ENCODE measurements at places on chromosomes 6 and 20.

GRCh38 chr6:72636215-72636614, 14.4 kb downstream of the KCNQ5 start:
- DNase-seq: no peak

DNA sequence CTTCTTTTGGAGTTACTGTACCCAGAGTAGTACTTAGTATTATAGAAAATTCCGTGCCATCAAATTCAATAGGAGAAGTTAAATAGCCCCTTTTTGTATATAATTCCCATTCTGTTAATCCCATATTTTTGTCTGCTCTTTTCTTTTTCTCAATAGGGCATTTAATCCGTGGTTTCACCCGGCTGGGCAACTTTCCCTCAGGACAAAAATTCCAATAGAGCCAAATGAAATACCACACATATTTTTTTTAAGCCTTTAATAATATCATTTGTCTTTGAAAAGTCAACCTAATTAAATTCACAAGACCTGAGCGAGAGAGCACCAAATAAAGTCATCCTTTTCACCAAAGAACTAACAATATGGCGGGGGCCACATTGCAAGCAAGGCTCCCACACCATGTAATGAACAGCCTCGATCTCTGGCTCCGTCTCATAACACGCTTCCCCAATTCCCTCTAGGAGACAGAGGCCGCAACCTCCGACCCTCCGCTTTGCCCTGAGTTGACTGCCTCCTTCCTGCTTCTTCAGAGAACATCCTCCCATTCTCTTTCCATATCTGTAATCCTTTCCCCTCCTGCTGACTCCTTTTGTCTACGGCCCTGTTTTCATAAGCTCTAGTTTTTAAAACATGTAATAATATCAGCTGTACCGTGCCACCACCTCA, 13.6 kb downstream of the NHSL1 start:
- no peak for DNase-seq

GRCh38 chr6:84061613-84062398, 28.2 kb downstream of the MRAP2 start:
- no peak for DNase-seq

GRCh38 chr20:32970973-32971300, 33.3 kb downstream of the SUN5 start:
- no peak for DNase-seq

- DNase-seq: no peak
Measured at GRCh38 chr6:33147807-33148666, 44.2 kb downstream of the COL11A2 start.

DNA sequence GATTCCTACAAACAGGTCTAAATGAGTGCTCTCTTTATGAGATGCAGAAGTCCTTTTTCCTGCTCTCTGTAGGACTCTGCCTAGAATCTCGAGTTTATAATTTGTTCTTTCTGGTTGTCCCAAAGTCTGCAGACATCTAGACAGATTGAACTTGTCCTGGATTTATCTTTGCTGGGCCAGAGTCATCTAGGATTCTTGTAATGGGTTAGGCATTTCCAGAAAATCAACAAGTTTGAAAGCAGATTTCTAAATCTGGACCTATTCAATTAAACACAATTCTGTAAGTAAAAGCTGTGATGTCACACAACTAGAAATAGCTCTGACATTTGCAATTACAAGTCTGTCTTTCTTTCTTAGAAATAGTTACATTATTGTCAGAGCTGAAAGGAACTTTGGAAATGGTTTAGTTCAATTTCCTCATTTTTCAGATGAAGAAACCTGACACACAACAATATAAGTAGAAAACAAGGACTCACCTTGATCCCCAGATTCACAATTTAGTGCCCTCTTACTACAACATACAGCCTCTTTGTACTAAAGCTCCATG, 4.2 kb upstream of the RSPO3 start:
- DNase-seq: no peak

- peak; percentile 36 for DNase-seq
Measured at GRCh38 chr6:24924580-24925356, 11.0 kb downstream of the RIPOR2 start.

GRCh38 chr6:36115412-36115811, 14.9 kb upstream of the MAPK13 start:
- DNase-seq: no peak

DNA sequence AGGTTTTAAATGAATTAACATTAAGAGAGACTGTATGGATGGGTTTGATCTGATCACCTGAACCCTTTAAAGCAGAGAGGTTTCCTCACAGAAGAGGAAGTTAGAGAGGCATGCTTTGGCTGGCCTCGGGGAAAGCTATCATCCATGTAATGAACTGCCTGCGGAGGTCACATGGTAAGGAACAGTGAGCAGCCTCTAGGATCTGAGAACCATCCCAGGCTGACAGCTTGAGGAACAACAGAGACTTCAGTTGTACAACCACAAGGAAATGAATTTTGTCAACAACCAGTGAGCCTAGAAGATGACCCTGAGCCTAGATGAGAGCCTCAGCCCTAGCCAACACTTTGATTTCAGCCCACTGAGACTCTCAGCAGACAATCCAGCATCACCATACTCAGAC, 2.9 kb upstream of the COL21A1 start:
- no peak for DNase-seq

- no peak for DNase-seq
Measured at GRCh38 chr6:21467091-21467490, 126.5 kb upstream of the SOX4 start.

DNA sequence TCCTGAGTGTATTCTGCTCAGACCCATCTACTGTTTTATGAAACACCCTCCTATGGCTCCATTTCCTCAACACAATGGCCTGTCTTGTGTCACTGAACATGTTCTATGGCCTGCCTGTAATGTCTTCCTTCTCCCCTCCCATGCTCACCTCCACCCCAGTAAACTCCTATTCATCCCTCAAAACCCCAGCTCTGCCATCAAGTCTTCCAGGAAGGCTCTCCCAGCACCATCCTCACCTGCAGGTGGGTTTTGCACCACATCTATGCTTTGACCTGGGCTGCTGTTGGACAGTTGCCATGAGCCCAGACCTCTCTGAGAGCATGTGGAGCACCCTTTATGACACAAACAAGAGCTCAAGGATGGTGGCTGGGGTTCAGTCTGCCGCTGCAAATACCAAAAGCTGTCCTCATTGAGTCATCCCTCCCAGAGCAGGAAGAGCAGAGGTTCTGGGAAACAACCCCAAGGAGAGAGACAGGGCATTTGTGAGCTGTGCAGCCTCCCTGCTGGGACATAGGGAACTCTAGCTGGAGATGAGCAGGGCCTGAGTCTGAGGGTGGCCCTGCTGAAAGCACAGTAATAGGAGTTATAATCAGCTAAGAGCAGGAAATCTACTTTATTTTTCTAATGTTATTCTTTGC, 93.8 kb upstream of the CD93 start:
- no peak for DNase-seq

- no peak for DNase-seq
Measured at GRCh38 chr6:165889636-165890403, 226.8 kb upstream of the PDE10A start.

- no peak for DNase-seq
Measured at GRCh38 chr6:140620496-140620895, 1246.0 kb upstream of the CITED2 start.

- no peak for DNase-seq
Measured at GRCh38 chr6:6591778-6592465, 3.4 kb downstream of the LY86 start.

GRCh38 chr6:4664911-4665310, 111.3 kb upstream of the CDYL start:
- no peak for DNase-seq

GRCh38 chr6:105759946-105760345, 326.2 kb upstream of the PRDM1 start:
- no peak for DNase-seq

DNA sequence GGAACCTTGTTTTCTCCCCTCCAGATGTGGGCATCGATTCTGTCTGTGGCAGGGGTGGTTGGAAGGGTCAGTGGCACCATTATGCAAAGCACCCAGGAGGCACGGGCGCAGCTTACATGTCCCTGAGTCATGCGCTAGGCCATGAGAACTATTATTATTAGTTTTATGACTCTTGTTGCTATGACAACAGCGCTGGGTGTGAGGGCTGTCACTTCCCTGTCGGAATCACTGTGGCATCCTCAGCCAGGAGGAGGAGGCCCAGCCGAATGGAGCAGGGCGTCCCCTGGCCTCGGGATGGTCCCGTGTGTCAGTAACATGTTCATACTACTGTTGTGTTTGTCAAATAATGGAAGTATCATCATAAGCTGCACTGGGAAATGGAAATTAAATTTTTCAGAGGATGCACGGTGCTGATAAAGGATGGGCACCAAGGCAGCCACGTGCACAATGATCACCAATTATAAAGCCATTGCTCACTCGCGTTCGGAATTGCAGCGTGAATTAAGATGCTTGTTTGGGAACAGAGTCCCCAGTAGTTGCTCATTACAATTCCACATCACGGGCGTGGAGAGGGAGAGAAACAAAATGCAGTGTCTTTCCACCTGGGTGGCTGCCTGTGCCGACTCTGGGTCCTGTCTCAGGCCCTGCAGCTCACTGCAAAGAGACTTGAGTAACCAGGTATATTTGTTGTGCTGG, 247.9 kb downstream of the CDH4 start:
- DNase-seq: no peak

DNA sequence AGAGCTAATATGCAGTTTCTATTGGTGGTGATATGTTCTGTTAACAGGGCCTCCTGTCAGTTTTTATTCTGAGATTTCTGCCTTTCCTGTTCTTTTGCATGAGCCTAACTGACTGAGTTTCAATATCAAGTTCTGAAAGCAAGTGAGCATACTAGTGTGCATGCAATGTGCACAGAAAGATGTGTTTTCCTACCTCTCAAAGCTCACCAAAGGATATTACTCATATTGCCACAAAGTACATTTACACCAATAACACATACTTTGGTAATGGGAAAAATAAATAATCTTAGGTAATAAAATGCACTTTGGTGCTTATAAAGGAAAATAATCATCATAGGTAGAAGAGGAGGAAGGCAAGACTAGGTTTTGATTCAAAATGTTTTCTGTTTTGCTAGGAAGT, 195.0 kb downstream of the KHDC1L start:
- no peak for DNase-seq

DNA sequence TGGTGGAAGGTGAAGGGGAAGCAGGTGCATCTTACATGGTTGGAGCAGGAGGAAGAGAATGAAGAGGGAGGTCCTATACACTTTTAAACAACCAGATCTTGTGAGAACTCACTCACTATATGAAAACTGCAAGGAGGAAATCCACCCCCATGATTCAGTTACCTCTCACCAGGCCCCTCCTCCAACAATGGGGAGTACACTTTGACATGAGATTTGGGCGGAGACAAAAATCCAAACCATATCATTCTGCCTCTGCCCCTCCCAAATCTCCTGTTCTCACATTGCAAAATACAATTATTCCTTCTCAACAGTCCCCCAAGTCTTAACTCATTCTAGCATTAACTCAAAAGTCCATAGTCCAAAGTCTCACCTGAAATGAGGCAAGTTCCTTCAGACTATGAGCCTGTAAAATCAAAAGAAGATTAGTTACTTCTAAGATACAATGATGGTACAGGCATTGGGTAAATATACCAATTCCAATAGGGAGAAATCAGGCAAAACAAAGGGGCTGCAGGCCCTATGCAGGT, 60.5 kb downstream of the EDN1 start:
- DNase-seq: no peak

GRCh38 chr20:15395457-15395856, 1058.0 kb upstream of the FLRT3 start:
- no peak for DNase-seq

DNA sequence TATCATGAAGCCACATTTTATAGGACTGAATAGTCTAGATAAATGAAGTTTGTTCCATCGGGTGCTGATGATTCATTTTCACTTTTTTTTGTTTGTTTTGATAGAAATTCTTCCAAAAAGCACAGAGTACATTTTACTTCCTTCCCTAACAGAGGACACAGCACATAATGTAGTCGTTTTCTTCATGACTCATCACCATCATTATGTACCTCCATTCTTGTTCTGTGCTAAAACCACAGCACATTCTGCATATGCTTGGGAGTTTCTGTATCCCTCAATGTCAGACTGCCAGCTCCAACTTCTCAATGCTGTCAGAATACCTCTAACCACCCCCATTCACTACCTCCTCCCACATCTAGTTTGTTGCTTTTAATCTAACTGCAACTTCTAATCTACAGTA, 1004.9 kb upstream of the ADGRB3 start:
- DNase-seq: no peak

DNA sequence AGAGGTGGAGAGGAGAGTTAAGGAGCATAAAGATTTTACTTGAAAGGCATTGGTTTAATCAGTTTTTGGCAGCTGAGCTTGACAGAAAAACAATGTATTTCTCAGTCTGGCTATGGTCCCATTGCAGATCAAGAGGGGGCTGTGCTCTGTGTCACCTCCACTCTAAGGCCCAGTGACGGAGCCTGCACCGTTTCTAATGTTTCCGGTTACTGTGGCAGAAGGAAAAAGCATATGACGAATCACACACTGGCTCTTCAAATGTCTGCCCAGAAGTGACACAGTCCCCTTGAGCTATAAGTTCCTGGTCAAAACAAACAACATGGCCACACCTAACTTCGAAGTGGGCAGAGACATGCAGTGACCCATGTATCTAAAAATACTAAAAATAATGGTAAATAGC, 372.0 kb downstream of the PLCB1 start:
- DNase-seq: no peak

DNA sequence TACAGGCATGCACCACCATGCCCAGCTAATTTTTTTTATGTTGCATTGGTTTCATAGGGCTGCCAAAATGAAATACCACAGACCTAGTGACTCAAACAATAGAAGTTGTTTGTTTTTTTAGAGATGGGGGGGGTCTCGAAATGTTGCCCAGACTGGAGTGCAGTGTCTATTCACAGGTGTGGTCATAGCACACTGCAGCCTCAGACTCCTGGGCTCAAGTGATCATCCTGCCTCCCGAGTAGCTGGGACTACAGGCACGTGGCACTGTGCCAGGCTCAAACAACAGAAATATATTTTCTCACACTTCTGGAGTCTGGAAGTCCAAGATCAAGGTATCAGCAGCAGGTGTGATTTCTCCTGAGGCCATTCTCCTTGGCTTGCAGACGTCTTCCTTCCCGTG, 6.6 kb upstream of the SLC16A10 start:
- no peak for DNase-seq

GRCh38 chr6:105691081-105691480, 288.2 kb upstream of the PREP start:
- DNase-seq: no peak

- no peak for DNase-seq
Measured at GRCh38 chr20:59567585-59568508, 36.5 kb upstream of the PHACTR3 start.

DNA sequence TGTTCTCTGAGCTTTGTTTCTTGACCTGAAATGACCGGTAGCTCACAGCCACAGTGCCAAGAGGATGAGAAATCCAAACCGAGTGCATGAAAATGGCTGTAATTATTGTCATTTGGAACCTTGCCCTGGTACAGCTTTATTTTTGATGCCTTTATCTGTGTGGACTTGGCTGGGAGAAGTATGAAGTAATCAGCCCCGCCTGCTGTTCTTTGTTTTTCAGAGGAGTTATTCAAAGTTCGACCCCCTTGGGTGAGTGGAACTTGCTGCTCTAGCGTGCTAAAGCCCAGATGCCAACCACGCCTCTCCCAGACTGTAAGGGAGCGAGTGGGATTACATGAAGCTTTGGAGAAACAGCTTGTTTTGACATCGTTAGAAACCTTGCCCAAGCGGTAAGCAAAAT, 48.3 kb downstream of the ECT2L start:
- no peak for DNase-seq

Data from stimulated activated naive CD4-positive, alpha-beta T cell treated with Interleukin-2 at 50 U/mL for 16 hours (primary cell).